ENCODE measurements at places on chromosomes 2 and 18.

DNA sequence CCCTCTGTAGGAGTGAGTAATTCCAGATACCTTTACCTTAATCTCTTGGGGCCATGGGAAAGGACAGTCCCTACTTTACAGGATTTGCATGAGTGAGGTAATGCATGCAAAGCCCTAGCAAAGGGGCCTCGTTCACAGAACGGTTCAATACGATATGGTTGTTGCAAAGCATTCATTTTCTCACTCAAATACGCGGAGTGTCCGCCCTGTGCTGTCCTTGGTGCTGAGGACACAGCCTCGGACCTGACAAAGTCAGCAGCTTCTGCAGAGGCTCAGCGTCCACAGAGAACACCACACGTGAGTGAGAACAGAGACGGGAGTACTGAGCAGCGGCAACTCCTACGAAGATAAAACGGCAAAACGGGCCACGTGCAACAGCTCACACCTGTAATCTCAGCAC lies 125.7 kb downstream of the EIPR1 start:
- DNase-seq, result peak; percentile 63

GRCh38 chr2:226137201-226137811 lies 662.3 kb downstream of the IRS1 start:
- DNase-seq, result no peak

- DNase-seq, result no peak
Observed at GRCh38 chr2:226515344-226516055, 284.1 kb downstream of the IRS1 start.

- DNase-seq, result no peak
Observed at GRCh38 chr2:181937473-181937872, 45.9 kb downstream of the ITPRID2 start.

GRCh38 chr2:235390108-235390815 lies 103.6 kb upstream of the AGAP1 start:
- DNase-seq, result no peak

- DNase-seq, result no peak
Observed at GRCh38 chr2:225995796-225996461, 596.4 kb downstream of the NYAP2 start.

GRCh38 chr18:37762076-37762621 lies 196.6 kb upstream of the CELF4 start:
- no peak for DNase-seq

DNA sequence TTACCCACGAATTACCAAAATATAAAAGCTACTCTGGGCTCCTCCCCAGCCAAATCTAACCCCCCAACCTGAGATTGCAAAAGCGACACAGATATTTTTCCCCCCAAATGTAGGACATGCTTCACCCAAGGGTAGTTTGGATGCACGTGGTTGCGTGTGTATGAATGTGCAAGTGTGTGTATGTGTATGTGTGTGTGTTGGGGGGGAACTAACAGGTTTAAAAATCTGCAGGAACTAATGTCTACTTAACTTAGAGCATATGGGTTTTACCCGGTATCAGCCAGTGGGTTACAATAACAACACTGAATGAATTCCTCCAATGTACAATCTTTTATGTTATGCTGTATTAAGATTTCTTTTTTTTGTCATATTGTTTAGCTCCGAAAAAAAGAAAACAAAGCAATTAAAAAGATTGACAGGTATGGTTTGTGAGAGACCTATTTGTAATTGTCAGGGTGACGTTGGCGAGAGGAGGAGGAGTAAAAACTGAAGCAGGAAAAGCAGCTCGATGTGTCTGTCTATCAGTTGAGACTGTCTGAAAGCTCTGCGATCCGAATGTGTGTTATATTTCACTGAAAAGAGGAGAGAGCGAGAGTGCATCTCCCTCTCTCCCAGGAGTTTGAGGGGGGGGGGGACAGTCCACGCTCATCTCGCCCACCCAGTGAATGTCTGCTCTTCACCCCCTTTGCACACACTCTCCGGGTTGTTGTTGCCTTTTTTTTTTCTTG lies at the start of gene TSHZ1:
TSS of gene TSHZ1 (plus strand) at position 524 of the 728 bp plus-strand sequence. CDS start 1,080 bp downstream, outside the sequence.
- DNase-seq, result peak; percentile 89

- DNase-seq, result peak; percentile 85
Observed at GRCh38 chr2:131682122-131682944, 154.6 kb downstream of the CCDC74A start.

DNA sequence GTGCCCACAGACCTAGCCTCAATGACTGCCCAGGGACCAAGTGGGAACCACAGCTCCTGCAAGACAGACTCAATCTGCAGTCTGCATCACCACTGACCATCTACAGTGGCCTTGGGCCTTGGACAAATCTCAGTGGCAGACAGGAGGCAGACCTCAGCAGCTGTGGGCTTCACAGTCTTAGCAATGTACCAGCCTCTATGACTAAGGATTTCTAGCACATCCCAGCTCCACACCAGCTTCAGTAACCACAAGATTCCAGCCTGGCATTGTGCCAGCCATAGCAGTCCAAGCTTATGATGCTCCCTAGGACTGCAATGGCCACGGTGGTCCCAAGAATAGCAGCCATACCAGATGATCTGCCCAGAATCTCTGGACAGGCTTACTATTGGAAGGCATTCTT lies 19.6 kb upstream of the WDR75 start:
- DNase-seq, result no peak

GRCh38 chr2:71466301-71467179 lies 13.2 kb downstream of the DYSF start:
- peak; percentile 28 for DNase-seq

DNA sequence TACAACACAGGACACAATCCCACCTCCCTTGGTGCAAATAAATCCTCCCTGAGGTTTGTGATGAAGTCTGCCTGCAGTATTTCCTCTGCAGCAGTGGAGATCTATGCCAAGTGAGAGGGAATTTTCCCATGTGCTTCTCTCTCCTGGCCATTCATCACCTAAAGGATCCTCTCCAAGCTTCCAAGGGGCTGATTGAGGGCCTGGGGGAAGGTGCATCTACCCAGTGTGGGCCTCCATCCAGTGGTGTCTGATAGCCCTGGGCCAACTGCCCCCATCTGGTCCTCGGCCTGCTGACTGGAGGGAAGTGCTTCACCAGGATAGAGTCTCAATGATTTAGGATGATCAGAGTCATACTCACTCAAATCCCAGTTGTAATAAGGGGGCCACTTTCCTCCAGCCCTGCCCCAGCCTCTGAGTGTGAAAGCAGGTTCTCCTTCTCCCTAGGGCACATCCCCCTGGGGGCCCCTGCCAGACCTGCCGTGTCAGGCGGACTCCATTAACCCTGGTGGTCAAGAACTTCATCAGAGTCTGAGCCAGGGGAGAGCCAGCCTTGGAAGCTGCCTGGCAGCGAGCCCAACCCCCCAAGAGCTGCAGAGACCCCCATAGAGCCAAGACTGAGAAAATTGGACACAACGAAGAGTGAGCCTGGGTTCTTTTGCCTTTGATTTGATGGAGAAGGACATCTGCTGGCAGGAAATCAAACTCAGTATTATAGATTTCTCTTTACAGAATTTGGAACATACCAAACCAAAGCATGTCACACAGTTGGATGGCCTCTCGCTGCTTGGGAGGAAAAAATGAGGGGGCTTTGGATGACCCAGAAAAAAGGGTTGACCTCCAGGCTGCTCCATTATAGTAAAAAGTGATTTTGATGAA lies 509.6 kb downstream of the CMPK2 start:
- no peak for DNase-seq

- no peak for DNase-seq
Observed at GRCh38 chr2:590214-591175, 86.7 kb downstream of the TMEM18 start.

- DNase-seq, result no peak
Observed at GRCh38 chr2:139031722-139032121, 251.5 kb upstream of the NXPH2 start.

- DNase-seq, result no peak
Observed at GRCh38 chr2:34578641-34579040, 979.5 kb upstream of the FAM98A start.

- DNase-seq, result no peak
Observed at GRCh38 chr18:59700535-59700967, 3.3 kb upstream of the CCBE1 start.

DNA sequence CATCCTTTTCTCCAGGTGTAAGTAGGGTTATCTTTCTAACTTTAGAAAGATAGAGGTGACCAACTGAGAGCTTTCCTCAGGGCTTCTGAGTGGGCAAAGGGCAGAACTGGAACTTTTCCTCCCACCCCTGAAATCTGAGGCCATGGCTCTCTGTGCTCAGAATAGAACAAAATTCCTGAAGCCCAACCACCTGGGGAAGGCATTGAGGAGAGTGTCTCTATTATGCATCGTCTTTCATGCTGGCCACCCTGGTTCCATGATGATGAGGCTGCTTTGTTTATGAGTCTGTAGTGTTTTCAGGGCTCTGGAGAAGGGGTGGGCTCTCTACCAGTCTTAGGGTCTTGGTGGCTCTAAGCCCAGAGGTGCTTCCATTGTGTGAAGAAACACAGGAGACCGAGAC lies 30.7 kb upstream of the IL1R1 start:
- no peak for DNase-seq

DNA sequence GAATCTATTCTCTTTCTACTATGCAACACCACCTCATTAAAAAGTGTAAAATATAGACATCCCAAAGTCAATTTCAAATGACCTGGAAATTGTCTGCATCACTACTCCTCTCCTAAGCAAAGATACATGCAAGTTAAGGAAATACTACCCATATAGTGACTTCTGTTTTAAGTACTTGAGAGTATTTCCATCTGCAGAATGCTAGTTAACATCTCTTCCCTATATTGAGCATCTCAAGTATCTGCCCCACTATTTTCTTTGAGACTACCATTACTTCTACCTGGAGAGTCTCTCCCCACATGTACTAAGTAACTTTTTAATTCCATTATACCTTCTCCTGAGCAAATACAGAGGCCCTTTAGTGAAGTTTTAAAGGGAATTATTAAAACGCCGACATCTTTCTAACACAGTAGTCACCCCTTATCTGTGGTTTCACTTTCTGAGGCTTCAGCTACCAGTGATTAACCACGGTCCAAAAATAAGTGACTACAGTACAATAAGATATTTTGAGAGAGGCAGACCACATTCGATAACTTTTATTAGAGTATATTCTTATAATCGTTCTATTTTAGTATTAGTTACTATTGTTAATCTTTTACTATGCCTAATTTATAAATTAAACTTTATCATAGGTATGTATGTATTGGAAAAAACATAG lies 21.8 kb downstream of the CWC22 start:
- DNase-seq, result no peak

GRCh38 chr2:898319-898718 lies 52.3 kb upstream of the SNTG2 start:
- no peak for DNase-seq

DNA sequence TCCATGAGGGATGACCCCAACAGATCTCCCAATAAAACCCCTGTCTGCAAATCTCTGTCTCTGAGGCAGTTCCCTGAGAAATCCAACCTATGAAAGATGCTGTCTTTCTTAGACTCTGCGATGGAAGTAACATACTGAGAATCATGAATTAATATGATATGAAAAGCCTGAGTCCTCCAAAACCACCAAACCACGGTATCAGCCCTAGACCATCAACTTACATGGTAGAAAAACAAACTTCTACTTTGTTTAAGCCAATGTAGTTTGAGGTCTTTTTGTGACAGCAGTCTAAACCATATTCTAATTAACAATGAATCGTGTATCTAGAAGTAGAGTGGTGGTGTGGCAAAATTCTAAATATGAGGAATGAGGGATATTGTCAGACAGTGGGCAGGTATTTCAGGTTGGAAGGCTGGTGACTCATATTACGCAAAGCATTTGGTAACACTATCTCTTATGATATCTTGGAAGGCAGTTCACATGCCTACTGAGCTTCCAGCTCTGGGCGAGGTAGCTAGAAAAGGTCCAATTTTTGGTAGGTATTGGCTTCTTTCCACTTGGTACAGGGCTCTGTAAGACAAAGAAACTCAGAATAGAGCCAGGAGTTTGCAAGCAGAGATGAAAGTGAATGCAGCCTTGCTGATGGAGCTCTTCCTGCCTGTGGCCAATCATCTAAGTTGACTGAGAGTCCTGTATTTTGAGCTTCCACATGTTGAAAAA lies 215.8 kb downstream of the ZFP36L2 start:
- DNase-seq, result no peak

DNA sequence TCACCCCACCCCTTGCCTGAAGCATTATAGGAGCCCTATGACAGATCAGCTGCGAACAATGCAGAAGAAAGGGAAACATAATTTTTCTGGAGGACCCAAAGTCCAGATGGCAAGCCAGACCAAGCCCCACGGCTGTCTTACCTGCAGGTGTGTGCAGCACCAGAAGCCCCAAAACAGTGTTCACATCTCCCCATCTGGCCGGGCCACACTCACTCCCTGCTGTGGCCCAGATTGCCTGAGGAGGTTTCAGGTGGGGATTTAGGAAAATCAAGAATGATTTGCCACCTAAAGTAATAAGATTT lies 11.7 kb upstream of the STK17B start:
- no peak for DNase-seq

GRCh38 chr18:77129150-77129551 lies 3.4 kb downstream of the MBP start:
- no peak for DNase-seq

DNA sequence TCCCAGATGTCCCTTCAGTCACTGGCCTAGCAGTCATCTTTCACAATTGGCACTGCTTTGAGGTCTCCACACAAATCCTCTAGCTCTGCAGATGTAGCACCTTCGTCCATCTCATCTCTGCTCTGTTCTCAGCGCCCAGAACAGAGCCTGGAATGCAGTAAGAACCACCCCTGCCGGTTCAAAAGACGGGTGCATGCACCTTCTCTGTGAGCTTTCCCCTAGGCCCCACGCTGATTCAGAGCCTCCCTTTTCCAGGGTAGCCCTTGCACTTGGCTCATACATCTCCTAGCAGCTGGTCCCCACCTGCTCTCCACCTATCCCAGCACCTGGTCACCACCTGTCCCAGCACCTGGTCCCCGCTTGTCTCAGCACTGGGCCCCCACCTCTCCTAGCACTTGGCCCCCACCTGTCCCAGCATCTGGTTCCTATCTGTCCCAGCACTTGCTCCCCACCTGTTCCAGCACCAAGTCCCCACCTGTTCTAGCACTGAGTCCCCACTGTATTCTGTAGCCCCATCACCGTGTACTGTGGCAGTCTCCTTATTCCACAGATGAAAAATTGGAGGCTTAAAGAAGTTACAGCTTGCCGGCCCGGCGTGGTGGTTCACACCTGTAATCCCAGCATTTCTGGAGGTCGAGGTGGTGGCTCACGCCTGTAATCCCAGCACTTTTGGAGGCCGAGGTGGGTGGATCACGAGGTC lies 4.7 kb upstream of the KCNF1 start:
- DNase-seq, result no peak

- DNase-seq, result no peak
Observed at GRCh38 chr2:92073815-92074548, 2797.2 kb upstream of the TEKT4 start.

DNA sequence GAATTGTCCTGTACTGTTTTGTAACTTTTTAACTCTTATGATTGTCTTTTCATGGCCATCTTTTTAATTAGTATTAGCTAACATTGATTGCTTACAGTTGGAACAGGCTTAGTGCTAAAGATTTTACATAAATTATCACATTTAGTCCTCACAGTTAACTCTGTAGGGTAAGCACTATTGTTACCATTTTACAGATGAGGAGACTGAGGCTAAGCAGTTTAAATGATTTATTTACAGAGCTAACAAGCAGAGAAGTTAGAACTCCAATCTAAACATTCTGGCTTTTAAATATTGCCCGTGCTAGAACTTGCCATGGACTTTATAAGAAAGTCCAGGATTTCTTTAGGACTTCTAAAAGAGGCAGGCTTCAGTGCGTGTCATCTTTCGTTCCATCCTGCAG lies 48.6 kb downstream of the EPAS1 start:
- no peak for DNase-seq
